Tibial artery (tissue), 4 donors: ENCODE measurements at places on chromosomes 3 and 15.

DNA sequence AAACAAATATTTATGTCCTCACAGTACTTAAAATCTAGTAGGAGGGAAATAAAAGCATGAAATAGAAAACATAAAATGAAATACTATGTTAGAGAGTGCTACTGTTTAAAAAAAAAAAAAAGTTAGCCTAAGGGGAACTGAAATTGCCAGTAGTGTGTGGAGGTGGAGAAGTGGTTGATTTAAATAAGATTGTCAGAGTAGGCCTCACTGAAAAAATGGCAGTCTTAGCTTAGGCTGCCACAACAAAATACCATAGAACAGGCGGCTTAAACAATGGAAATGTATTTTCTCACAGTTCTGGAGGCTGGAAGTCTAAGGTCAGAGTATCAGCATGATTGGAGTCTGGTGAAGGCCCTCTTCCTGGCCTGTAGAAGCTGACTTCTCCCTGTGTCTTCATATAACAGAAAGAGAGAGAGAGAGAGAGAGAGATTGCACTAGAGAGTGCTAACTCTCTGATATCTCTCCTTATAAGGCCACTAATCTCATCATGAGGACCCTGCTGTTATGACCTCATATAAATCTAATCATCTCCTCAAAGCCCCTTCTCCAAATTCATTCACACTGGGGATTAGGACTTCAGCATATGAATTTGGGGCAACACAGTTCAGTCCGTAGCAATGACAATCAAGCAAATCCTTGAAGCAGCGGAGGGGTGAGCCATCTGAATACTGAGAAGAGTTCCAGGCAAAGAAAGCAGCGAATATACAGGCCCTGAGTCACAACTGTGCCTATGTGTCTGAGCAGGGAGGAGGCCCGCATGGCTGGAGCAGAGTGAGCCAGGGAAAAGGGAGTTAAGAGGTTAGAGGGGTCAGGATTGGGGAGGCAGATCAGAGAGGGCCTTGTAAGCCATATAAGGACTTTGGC, 23.6 kb upstream of the LRRC34 start:
- no peak for DNase-seq

DNA sequence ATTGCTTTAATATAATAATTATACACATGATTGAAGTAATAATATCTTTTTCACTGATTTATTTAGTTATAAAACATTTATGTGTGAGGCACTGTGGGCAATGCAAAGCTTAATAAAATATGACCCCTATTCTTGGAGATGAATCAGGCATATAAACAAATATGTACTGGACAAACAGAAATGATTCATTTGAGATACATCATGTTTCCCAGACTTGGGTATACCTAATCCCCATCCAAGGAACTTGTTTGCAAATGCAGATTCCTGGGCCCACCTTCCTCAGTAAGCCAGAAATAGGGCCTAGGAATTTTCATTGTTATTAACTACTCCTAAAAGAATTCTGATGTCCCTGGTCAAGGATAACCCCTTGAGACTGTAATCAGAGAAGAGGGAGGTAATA, 184.2 kb downstream of the CHL1 start:
- no peak for DNase-seq

DNA sequence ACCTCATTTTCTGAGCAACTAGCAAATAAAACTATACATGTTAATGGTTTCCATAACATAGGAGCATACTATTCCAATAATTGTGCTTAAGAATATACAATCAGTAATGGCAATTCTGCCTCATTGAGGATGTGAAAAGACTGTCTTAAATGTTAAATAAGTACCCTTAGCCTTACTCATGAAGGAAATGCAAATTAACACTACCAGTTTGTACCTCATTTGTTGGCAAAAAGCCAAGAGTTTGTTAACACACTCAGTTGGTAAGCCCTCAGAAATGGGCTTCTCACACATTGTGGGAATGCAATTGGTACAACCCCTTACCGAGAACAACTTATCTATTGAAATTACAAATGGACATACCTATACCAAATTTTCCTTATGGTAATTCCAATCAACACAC, 9.2 kb upstream of the STT3B start:
- DNase-seq, result no peak

DNA sequence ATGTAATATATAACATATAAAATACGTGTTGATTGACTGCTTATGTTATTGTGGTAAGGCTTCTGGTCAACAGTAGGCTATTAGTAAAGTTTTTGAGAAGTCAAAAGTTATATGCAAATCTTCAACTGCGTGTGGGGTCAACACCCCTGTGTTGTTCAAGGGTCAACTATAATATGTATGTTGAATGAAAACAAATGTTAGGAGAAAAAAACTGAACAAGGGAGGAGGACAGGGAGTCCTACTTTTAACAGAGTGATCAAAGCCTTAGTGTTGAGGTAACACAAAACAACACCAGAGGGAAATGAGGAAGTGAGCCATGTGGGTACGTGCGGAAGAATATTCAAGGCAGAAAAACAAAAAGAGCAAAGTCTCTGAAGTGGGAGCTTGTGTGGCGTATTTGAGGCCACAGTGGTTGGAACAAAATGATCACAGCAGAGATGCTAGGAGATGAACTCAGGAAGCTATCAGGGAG, 62.5 kb downstream of the SFMBT1 start:
- no peak for DNase-seq

DNA sequence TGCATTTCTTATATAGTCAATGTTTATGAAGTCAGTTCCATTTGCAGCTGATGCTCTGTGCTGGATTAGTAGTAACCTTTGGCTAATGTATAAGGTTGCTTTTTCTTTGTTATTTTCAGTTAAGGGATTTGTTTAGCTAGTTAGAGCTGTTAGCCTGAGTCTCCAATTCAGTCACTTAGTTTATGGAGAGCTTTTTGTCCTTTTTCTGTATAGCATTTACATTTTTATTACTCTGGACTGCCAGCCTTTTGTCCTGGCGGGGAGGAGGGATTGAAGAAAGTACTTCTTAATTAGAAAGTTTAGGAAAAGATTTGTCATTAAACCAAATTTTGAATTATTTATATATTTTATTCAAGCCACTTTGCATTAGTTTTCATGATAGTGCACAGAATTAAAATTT, 52.0 kb downstream of the DNAJC13 start:
- DNase-seq, result no peak

DNA sequence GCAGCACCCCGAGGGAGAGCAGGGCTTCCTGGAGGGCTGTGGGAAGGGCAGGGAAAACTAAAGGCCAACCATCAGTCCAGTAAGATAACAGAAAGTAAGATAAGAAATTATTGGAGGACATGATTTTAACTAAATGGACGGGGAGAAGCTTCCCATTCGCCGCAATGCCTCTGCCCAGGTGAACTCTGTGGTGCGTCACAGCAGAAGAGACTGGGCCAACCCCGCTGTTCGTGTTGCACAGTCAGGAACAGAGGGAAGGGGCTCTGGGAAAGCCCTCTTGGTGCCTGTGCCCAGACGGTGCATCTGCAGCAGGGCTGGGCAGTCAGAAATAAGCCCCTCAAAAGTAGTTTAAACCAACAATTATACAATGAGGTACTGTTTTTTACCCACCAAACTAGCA, 284.1 kb downstream of the OCA2 start:
- no peak for DNase-seq

DNA sequence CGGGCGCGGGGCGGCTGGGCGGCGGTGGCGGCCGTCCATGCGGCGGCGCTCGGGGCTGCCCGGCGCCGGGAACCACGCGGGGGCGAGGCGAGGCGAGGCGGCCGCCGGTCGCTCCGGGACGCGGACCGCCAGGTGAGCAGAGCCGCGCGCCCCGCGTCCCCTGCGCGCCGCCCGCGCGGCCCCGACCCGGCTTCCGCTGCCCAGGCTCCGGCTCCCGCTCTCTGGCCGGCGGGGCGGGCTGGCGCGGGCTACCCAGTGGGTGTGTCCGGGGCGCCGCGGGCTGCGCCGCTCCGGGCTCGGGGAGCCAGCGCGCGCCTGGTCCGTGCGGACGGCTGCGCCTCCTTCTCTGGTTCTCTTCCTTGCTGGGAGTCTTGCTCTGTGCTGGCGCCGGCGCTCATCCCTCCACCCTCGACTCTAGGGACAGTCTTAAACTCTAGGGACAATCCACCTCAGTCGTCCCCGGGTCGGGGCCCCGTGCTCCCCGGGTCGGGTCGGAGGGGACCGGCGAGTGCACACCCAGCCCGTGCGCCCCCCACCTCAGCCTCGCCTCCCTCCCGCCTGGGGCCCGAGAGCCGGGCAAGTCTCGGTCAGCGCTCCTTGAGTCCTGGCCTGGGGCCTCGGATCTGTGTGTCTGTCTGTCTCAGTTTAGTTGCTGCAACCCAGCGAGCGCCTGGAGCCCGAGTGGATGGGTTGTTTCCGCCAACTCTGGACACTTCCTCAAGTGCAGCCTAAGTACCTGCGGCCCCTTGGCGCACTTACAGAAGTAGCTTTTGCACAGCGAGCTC, 488 bp downstream of the THSD4 start:
- peak; percentile 73 for DNase-seq

- DNase-seq, result peak; percentile 92
Measured at GRCh38 chr3:126180477-126181397, at the start of gene ALDH1L1. TSS of gene ALDH1L1 (minus strand) at chr3:126180586. CDS start at chr3:126160979, 19,607 bp downstream.
